Activated naive CD8-positive, alpha-beta T cell treated with anti-CD3 and anti-CD28 coated beads for 36 hours (primary cell): ENCODE measurements at places on chromosomes 11 and 22. TPM values are rescaled to one million over a fixed set of nuclear protein-coding genes. Genes with fewer than 3 reads are reported as not detected.

GRCh38 chr22:42811459-42811858, 45.6 kb downstream of the ARFGAP3 start:
- no peak for DNase-seq
- no peak overlapping the region for H3K4me3 ChIP-seq
- no peaks in the 10 kb centered on the region for H3K27me3 ChIP-seq
- H3K27ac ChIP-seq = no peak overlapping the region
- H3K4me1 ChIP-seq = no peaks in the 10 kb centered on the region

GRCh38 chr11:36736103-36736502, 138.1 kb upstream of the RAG2 start:
- H3K27me3 ChIP-seq = peaks cover 12% of the 10 kb centered on the region
- DNase-seq = no peak
- H3K4me3 ChIP-seq = no peak overlapping the region
- H3K27ac ChIP-seq = no peak overlapping the region
- no peaks in the 10 kb centered on the region for H3K36me3 ChIP-seq

- DNase-seq = no peak
- no peaks in the 10 kb centered on the region for H3K27me3 ChIP-seq
- peaks cover 24% of the 10 kb centered on the region for H3K4me1 ChIP-seq
- peak overlapping the region; percentile 90 for H3K4me3 ChIP-seq
- peaks cover 20% of the 10 kb centered on the region for H3K36me3 ChIP-seq
Measured at GRCh38 chr11:125569915-125570621, 791 bp downstream of the EI24 start.

- H3K27me3 ChIP-seq = peaks cover 4% of the 10 kb centered on the region
- H3K27ac ChIP-seq = no peak overlapping the region
- peaks cover 2% of the 10 kb centered on the region for H3K36me3 ChIP-seq
- no peak overlapping the region for H3K4me3 ChIP-seq
Measured at GRCh38 chr11:65214212-65214845, 32.6 kb downstream of the CAPN1 start.

The CD3E gene
- 364 TPM for total RNA-seq

The RRP7A gene
- total RNA-seq = 184 TPM
